ENCODE measurements at places on chromosomes 13 and 19.

- DNase-seq = no peak
Observed at GRCh38 chr13:48222358-48223301, 10.4 kb upstream of the ITM2B start.

GRCh38 chr19:33773704-33774624 is 22.7 kb upstream of the KCTD15 start:
- DNase-seq = no peak

GRCh38 chr13:69970520-69970919 is 137.1 kb upstream of the ATXN8OS start:
- no peak for DNase-seq

GRCh38 chr13:30165796-30166195 is 141.6 kb downstream of the KATNAL1 start:
- no peak for DNase-seq

- DNase-seq = no peak
Observed at GRCh38 chr19:30158067-30158892, 213.9 kb upstream of the ZNF536 start.

- DNase-seq = no peak
Observed at GRCh38 chr13:63297163-63297562, 1881.5 kb upstream of the PCDH20 start.

GRCh38 chr19:4439243-4439642 is 18.4 kb downstream of the UBXN6 start:
- DNase-seq = no peak

DNA sequence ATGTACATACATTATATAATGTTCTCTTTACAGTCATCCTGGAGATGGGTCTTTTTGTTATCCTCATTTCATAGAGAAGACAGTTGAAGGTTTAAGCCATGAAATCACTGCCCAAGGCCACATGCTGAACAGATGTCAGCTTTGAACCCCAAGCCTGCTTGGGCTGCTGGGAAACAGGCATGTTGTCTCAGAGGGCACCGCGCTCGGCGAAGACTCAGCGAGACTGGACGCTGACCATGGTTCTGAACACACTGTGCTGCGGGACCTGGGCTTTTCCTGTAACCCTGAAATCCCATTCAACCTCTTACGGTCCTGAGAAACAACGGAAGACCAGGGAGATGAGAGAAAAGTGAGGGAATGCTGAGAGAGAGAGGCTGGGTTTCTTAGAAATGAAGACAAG is 27.3 kb downstream of the LRFN3 start:
- DNase-seq = peak; percentile 44

GRCh38 chr19:49832556-49832955 is 14.5 kb downstream of the MED25 start:
- no peak for DNase-seq

DNA sequence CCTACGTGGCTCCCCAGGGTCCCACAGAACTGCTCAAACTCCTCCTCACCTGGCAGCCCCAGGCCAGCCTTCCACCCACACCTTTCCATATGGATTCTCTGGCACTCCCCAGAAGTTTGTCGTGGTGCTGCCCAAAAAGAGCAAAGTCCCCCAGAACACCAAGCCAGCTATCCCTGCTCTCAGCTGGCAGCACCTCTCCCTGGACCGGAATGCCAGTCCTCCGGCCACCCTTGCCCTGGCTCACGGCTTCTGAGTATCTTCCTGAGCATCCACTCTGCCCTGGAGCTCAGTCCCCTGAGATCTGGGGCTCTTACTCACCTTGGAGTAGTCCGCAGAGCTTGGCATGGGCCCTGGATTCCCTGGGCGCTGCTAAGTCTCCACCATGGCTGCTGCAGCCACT is 166.5 kb upstream of the ZNF507 start:
- DNase-seq = no peak

DNA sequence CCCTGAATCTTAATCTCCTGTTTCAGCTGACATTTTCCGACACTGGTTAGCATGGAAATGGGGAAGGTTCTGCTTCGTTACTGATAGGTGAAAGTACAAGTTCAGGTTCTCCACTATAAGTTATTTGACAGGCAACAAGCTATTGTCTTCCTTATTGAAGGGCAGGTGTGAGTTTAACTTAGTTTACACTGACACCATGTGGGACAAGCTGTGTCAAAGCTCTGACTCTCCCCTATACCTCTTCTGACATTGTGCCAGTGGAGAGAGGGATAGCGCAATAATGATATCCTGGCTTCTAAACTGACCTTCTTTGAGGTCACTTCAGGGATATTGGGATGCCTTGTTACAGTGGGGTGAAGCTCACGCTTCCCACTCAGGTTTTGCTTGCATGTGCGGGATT is 587.0 kb upstream of the SLITRK5 start:
- no peak for DNase-seq

- no peak for DNase-seq
Observed at GRCh38 chr13:36530050-36530789, 97.9 kb downstream of the CCNA1 start.

GRCh38 chr19:53507523-53508442 is 30.2 kb upstream of the ZNF331 start:
- no peak for DNase-seq

GRCh38 chr13:31334994-31335557 is 135.3 kb downstream of the B3GLCT start:
- no peak for DNase-seq

DNA sequence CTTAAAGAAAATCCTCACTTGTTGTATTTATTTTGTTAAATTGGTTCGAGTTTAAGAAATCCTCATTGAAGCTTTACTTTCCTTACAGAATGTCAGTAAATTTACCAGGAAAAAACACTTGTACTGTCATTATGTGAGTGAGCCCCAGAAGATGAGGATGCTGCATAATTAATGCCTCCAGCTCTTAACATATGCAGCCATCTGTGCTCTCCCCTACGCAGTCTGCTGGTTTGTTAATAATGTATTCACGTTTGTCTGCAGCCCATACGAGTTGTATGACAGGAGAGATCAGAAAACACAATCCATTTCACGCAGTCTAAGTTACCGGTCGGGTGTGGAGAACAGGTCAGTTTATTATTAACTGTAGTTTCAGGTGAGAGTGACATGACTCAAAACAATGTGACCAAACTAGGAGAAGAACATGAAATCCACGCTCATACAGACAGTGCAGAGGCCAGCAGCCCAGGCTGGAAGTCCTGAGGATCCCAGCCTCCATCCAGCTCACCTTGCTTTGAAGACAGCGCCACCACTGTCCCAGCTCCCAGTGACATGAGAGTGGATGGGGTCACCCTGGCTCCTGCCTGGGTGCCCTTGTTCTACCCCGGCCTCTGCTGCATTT is 19.8 kb upstream of the ATP11A start:
- DNase-seq = no peak

GRCh38 chr19:39307046-39307821 is 11.0 kb downstream of the IFNL1 start:
- no peak for DNase-seq

GRCh38 chr19:45587873-45588272 is 3.3 kb upstream of the OPA3 start:
- no peak for DNase-seq

DNA sequence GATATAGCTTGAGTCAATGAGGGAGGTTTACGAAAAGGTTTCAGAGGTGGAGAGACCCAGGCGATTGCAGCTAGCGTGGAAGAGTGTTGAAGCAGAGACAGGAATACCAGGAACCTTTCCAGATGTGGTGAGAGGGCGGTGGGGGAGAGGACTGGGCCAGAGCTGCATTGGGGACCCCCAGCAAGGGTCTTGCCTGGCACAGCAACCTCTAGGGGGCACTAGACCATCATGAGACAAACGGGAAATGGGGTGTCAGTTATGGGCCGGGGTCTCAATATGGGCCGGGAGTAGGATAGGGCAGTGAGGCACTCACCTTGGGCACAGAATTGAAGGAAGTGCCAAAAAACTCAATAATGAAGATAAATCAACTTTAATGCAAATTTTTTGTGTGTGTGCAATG is 2.1 kb upstream of the LRP3 start:
- no peak for DNase-seq

DNA sequence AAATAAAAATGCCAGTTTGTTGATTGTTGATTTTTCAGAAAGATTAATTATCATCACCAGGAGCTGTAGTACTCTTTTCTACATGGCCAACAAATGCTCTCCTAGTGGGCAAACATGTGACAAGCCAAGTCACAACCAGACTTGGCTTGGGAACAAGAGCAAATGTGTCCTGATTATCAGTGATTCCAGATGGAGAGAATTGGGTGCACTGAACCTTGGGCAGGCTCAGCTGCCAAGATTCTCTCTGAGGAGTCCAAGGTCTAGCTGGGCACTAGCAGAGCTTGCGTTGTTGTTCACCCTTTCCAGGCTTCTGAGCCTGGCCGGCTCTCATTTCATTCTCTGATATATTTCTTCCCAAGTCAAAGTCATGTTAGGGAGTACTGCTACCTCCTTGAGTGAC is 27.3 kb upstream of the GPI start:
- no peak for DNase-seq

GRCh38 chr19:45693106-45693788 is 781 bp downstream of the QPCTL start:
- peak; percentile 81 for DNase-seq

GRCh38 chr19:3526507-3527237 is 12.3 kb upstream of the TEKTIP1 start:
- DNase-seq = no peak

DNA sequence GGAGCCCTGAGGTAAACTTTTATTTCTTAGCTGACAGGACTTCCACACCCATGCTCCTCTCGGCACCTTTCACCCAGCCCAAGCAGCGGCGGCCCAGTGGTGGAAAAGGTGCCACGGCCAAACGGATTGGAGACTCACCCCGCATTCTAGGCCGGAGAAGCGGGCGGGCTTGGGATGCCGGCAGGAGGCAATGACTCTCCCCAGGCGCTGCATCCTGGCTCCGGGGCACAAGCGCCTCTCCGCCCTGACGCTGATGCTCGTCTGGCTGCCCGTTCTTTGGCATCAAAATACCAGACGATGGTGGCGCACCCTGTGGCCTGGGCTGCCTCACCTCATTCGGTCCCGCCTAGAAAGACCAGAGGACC is 6.7 kb upstream of the ZNF606 start:
- no peak for DNase-seq

DNA sequence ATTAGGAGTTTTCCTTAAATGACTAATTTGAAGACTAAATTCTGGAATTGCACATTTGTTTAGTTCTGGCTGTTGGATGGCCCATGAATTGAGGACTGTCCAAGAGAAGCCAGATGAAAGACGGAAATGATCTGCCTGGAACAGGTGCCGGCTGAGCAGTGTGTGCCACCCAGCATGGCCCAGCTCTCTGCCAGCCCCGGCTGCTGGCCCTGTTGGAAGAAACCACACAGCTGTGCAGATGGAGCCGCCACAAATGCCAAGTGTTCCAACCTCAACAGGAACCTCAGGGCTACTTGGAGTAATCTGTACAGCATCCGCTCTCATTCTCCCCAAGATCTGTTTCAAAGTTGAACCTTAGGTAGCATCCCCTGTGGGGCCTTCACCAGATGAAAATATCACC is 67.0 kb upstream of the STARD13 start:
- DNase-seq = no peak

GRCh38 chr19:50693064-50693975 is 26.3 kb downstream of the SHANK1 start:
- DNase-seq = no peak

DNA sequence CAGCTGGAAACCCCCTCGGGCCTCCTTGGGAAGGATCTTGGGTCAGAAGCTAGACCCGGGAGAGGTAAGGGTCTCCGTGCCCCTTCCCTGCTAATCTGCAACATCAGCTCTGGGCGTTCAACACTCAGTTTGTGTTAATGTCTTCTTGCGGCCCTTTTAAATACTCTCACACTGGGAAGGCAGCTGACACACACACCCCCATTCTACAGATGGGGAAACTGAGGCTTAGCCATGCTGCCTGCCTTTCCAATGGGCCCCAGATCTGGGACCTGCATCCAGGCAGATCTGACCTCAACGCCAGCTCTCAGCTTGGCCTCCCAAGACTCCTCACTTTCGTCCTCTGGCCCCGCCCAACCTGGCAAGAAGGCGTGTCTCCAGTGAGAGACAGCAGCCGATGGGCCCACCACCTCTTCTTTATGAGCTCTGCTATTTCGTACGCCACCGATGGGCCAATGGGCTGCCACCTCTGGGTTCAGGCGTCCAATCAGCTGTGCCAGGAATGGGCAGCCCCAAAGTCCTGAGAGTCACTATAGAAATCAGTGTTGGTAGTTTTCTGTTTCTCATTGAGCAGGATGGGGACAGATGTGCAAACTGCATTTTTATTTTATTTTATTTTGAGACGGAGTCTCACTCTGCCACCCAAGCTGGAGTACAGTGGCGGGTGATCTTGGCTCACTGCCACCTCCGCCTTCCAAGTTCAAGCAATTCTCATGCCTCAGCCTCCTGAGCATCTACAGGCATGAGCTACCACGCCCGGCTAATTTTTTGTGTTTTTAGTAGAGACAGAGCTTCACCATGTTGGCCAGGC is 43.8 kb downstream of the DNM2 start:
- no peak for DNase-seq

DNA sequence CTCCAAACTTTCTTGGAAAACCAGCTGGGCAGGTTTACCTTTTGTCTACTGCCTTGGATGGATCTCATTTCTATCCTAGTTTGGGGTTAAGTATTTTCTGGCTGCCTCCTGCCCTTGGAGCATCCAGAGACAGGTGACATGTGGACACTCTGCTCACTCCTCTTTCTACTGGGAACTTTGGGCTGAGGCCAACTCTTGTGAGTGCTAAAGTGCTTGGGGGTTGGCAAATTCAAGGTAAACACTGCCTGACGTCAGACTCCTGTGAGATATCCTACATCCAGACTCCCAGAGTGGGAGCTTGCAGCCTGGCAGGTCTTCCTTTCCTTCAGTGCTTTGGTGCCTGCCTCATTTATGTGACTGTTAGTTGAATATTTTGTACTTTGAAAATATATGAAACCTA is 388.1 kb downstream of the KCNRG start:
- no peak for DNase-seq

GRCh38 chr13:42148538-42148937 is 100.1 kb downstream of the DGKH start:
- DNase-seq = no peak

- no peak for DNase-seq
Observed at GRCh38 chr13:51329606-51330005, 9.9 kb upstream of the SERPINE3 start.

GRCh38 chr13:113273851-113274590 is 23.0 kb upstream of the LAMP1 start:
- no peak for DNase-seq

Measured in activated naive CD4-positive, alpha-beta T cell treated with anti-CD3 and anti-CD28 coated beads, Interleukin-2, amount 50 U/mL, for 16 hours (primary cell).